DMS 273 treated with DMSO at 0.1 percent for 48 hours (cell line): ENCODE measurements at places on chromosomes 11 and 22.

GRCh38 chr11:45301537-45302246 lies 15.6 kb upstream of the SYT13 start:
- DNase-seq = no peak

GRCh38 chr11:6898911-6899310 lies 6.6 kb upstream of the OR2D2 start:
- no peak for DNase-seq

DNA sequence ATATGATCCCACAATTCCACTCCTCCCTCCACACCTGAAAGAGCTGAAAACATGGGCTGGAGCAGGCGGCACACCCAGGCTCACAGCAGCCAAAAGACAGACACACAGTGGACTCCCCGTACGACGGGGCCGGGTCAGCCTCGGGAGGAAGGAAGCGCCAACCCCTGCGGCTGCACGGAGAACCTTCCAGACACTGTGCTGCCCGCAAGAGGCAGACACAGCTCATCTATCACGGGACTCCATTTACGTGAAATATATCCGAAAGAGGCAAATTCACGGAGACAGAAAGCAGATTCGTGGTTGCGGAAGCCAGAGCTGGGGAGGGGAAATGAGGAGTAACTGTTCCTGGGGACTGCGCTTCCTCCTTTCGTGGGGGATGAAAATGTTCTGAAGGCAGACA lies 165.0 kb downstream of the BRD1 start:
- no peak for DNase-seq

DNA sequence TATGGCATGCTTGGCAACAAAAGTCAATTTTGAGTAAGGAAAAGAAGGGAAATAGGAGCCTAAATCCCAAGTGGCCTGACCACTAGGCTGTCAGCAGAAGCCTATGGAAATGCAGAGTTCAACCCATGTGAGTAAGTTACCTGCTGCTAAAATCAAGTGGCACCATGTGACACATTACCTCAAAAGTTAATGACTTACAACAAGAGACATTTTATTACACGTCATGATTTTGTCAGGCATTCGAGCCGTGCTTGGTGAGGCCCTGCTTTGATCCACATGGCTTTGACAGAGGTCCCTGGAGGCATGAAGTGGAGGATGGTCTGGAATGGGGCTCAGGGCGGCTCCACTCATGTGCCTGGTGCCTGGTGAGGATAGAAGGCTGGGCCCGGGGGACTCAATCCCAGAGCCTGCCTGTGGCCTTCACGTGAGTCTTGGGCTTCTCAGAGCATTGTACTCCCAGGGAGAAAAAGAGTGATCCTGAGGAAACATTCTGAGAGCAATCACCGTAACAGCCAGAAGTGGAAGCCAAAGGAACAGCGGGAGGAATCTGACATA lies 339.1 kb upstream of the B3GAT1 start:
- DNase-seq = no peak

DNA sequence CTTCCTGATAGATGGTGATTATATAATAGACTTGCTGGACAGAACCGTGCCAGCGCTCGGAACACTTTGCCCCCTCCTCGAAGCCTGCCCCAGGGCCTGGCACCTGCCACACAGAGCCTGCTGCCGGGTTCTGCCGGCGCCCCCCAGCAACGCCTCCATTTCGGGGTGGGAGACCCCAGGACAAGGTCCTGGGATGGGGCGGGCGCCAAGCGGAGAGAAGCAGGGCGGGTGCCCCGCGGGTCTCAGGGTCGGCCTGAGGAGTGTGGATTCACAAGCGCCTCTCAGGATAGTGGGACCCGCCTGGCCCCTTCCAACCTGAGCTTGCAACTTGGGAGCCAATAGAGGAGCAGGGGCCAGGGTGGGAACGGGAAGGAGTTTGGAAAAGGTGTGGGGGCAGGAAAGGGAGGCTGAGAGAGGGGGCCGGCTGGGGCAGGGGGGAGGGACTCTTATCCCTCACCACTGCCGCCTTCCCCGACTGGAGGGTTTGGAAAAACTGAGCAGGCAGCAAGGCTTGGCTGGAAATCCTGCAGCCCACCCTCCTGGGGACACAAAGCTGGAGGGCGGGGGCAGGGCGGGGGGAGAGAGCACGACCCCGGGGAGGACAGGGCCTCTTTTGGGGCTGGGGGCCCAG lies 3.3 kb upstream of the BCL9L start:
- no peak for DNase-seq

DNA sequence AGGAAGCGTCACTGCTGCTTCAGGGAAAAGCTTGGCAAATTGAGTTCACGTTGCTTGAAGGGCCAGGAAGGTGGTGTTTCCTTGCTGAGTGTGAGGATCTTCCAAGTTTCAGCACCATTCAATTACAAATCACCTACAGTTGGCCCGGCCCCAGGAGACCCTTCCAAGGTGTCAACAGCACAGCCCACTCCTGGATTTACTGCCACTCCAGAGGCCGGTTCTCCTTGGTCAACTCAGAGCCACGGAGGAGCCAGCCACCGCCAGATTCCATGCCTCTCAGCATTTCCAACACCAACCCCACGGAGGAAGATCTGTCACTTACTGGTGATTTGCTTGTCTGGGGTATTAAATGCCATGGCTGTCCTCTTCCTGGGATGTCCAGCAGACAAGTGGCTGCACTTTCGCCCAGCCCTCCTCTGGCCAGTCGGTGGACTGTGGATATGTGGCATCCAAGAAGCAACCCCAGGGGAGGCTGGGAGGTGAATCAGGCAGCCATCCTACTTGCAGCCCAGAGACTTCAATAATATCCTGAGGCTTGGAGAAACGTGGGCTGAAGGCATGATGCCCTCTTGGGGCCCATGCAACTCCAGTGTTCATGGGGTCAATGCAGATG lies 74.1 kb upstream of the SHANK2 start:
- no peak for DNase-seq

GRCh38 chr11:65945430-65945911 lies at the start of gene TSGA10IP:
Gene TSGA10IP, plus strand, starts transcription at chr11:65945480. Its CDS starts 196 bp downstream, at chr11:65945676.
- DNase-seq = no peak

DNA sequence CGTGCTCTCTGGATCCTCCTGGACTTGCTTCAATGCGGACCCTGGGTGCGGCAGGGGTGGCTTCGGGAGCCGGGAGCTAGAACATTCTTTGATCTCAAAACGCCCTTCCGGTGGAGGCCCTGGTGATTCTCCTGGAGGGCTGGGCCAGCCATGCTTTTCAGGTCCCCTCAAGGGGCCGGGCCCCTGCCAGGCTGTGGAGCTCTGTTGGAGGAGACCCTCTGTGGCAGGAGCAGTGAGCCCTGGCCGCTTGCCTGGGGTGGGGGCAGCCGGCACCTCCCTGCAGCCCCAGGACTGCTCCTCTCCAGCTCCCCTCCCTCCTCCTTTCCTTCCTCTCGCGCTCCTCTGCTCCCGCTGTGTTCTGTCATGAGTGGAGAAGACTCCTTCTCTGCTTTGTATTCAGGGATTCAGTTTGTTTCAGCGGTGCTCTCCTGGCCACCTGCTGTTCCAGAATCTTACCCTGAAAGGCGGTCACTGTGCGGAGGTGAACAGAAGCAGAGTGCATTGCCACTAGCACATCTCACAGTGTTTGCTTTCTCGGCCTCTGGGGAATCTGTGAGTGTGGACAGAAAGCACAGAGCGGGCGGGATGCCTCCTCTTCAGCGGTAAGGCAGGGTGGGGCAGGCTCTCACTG lies 289.1 kb downstream of the TBC1D22A start:
- no peak for DNase-seq

DNA sequence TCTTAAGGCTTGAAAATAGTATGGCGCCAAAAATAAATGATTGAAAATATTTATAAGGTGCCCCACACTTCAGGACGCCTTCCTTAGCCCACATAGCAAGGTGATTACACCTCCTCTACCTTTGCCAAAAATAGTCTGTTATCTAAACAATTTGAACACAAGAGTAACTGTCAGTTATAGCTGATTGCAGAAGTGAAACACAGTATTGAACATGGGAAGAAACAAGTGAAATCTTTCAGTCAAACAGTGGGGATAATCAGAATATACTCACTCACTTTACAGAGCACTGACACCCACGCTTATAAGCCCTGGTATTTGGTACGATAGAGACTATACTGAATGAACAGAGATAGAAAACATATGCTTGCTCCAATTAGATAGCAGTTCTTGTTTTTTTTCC lies 203.1 kb downstream of the RAB38 start:
- no peak for DNase-seq

- no peak for DNase-seq
Measured at GRCh38 chr11:119756169-119756865, 27.3 kb upstream of the NECTIN1 start.

- no peak for DNase-seq
Measured at GRCh38 chr11:3971756-3972404, 116.4 kb downstream of the STIM1 start.

DNA sequence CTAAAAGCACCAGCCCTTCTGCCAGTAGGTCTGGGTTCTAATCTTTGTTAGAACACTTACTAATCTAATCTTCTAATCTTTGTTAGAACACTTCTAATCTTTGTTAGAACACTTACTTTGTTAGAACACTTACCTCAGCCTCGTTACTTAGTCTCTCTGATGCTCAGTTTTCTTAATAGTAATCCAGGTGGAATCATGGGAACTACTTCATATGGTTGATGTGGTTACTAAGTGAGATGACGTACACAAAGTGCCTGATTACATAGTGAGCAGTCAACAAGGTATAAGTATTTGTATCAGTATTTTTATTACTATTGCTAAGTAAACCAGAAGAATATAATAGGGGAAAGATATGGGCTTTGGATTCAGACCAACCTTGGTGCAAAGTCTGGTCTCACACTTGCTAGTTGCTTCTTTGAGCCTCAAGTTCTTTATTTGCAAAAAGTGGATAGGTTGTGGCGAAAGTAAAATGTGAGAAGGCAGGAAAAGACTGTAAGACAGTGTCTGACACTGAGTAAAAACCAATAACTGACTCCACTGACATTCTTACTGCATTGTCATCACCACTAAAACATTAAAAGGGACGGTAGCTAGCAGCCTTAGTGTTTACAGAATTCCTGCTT lies 83.7 kb downstream of the TRAF6 start:
- no peak for DNase-seq

DNA sequence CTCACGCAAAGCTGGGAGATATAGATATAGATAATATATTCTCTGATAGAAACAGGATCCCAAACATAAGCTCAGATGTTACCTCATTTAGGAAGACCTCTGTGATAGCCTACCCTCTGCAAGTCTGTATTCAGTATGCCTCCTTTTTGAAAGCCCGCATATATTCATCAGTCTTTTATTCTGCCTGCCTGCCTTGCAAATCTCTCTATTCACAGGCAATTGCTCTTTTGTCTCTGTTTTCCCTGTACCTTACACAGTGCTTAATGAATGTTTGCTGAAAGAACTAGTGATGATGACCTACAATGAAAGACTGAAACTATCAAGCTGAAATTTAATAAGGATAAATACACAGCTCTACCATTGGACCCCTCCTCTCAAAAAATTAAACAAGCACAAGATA lies 18.4 kb downstream of the DEUP1 start:
- no peak for DNase-seq

DNA sequence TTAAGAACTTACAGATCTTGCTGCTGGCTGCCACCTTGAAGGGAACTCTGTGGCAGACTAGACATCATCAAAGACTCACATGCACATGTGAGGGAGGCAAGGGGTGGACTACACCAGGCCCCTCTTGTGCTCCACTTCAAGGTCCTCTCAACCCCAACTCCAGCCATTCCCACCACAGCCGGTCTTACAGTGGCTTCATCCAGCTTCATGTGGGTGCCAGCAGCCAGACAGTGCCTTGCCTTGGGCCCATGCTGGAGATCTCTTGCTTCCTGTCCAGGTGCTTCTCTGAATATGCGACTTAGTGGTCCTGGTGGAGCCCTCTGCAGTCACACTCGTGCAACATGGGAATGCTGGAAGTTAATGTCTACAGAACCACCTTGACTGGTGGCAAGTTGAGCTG lies 44.6 kb upstream of the WNT7B start:
- no peak for DNase-seq
